ENCODE measurements at places on chromosomes 3 and 15.

DNA sequence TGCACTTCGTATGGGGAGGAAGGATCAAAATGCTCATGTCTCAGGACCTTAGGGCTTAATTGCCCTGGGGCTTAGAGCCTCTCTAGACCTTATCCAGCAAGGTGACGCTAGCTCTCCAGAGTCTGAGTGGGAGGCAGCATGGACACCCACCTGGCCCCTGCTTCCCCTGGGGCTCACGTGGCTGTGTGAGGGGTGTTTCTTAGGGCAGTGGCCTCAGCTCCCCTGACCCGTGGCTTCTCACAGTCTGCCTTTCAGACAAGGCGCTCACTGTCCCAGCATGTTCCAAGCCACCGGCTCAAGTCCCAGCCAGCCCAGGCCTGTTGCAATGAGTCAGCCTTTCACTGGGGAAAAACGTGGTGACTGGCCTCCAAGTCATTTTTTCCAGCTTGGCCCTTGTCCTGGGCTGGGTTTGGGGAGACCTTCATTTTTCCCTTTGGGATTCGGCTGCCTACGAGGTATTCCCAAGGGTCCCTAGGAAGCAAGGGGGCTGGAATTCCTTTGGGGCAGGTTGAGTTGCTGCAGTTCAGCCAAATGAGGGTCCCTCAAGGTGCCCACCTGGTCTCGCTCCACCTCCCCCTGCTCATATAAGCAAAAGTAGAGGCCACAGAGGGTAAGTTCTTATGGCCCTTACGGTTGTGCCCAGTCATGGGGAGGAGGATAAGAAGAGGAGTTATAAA is 15.7 kb downstream of the BHLHE40 start:
- DNase-seq, result peak; percentile 97

DNA sequence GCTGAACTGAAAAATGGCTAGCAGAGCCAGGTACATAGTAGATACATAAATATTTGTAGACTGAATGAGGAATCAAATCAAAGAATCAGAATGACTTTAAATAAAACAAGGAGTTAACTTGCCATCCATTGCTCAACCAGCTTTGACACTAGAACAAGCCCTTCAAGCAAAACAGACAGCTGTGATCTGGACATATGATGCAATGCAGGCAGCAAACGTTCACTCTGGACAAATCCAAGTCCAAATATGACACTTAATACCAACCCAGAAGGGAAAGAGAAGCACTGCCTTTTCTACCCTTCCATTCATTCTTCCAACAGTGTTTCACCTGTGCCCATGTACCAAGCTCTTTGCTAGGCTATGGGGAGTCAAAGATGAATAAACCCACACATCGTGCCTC is 4.5 kb downstream of the THRB start:
- no peak for DNase-seq

DNA sequence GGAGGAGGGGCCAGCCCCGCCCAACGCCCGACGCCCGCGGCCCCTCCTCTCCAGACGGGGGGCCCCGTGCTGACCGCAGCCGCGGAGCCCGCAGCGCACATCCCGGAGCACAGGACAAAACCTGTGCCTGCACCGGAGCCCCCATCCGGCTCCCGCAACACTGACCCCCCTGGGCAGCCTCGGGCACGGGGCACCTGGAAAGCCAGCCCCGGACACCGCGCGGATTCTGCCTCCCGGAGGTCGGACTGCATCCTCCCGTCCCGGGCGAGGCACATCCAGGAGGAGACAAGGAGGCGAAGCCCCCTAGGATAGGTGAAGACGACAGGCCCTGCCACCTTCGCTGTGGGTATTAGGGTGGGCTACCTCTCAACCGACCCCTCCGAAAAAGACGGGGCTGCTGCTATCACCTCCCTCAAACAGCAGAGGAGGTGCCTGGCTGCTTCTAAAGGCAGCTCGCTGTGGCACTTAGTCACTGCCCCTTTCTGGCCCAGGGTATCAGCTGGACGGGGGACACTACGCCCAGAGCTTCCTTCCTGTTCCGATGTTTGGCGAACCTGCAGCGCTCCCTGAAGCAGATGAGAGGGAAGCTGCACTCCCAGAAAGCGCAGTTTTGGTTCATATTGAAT is 10.6 kb downstream of the XXYLT1 start:
- DNase-seq, result peak; percentile 78

DNA sequence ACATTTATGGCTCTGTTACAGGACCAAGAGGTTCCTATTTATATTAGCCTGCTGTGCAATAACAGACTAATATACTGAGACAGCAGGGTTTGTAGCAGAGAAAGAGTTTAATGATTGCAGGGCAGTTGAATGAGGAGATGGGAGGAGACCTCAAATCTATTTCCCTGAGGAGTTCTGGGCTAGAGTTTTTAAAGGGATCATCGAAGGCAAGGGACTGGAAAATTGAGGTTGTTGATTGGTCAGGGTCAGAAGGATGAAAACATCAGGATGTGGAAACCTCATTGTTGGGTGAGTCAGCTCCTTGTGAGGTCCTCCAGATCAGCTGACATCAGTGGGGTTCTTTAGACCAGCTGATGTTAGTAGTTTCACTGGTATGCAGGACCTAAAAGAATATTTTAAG is 60.6 kb upstream of the GOLGA8B start:
- no peak for DNase-seq

- no peak for DNase-seq
Measured at GRCh38 chr15:99568625-99569352, 3.0 kb downstream of the MEF2A start.

DNA sequence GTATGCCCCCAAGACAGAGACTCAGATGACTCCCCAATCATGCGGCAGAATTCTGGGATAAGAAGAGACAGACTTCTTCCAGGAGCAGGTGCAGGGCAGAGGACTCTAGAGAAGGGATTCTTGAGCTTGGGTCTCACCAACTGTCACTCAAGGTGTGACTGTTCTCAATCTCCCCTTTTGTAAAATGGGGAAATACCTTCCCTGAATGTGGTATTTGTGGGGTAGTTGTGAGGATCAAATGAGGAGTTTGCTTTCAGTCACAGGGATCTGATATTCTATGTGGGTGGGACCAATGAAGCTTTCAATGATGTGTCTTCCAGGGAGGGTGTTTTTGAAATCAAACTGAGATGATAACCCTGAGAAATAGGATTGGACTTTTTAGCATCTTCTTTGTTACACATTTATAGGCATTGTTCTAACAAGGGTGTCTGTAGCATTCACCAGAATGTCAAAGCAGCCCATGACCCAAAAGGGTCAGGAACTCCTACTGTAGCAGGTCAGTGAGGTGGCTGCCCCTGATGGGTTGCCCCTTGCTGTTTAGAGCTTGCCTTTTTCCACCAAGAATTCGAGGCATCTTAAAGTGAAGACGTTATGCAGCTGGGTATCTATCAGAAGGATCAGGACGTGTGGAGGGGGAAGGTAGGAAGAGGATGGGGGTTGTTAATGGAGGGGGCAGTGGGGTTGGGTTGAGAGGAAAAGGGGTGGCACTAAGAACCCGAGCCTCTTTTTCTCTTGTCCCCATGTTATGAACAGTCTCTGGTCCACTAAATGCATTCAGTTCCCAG is 28.8 kb downstream of the UMPS start:
- no peak for DNase-seq

GRCh38 chr15:90187257-90187868 is 13.8 kb upstream of the SEMA4B start:
- DNase-seq, result no peak

DNA sequence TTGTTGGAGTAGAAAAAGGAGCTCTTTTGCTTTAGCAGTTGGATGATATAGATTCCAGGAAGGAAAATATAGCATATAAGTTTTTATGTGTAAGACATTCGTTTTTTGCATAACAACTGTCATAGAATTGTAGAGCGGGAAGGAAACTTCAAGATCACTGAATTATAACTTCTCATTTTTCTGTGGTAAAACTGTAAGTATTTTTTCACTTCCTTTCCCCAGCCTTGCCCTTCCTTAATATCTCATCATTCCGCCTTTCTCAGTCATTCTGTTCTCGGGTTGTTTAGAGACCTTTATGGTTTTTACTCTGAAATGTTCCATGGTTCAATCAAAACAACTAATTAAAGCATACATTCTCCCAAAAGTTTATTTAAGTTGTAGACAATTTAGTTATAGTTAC is 1.1 kb downstream of the EAF2 start:
- no peak for DNase-seq

- no peak for DNase-seq
Measured at GRCh38 chr3:127796045-127796830, 26.1 kb downstream of the MGLL start.

DNA sequence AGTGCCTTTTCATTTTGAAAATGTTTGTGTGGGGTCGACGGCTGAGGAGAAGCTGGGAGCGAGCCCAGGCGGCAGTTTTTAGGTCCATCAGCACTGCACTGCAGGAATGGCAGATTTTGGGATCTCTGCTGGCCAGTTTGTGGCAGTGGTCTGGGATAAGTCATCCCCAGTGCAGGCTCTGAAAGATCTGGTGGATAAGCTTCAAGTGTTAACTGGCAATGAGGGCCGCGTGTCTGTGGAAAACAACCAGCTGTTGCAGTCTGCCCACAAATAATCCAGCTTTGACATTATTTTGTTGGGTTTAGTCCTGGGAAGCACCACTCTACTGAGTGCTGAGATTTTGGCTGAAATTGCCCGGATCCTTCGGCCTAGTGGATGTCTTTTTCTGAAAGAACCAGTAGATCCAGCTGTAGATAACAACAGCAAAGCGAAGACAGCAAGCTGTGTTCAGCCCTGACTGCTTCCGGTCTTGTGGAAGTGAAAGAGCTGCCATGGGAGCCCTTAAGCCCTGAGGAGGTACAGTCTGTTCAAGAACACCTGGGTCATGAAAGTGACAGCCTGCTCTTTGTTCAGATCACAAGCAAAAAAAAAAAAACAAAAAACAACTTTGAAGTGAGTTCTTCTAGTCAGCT is 13.1 kb upstream of the ANP32A start:
- no peak for DNase-seq

DNA sequence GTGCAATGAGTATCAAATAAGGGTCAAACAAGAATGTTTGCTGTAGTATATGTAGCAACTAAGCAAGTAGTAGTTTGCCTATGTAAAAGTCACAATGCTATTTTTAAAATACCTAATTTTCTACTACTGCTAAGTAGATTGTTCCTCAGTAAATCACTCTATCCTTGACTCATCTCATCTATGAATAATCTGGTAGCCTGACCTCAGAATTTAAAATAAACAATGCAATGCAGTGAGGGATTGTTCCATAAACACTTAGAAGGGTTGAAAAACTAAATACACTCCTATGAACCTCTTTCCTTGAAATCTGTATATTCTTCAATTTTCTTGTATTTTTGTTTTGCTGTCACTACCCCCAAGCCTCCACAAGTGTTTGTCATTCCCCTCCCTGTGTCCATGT is 253.3 kb downstream of the TBC1D5 start:
- no peak for DNase-seq

- no peak for DNase-seq
Measured at GRCh38 chr3:71857956-71858355, 73.0 kb upstream of the PROK2 start.

DNA sequence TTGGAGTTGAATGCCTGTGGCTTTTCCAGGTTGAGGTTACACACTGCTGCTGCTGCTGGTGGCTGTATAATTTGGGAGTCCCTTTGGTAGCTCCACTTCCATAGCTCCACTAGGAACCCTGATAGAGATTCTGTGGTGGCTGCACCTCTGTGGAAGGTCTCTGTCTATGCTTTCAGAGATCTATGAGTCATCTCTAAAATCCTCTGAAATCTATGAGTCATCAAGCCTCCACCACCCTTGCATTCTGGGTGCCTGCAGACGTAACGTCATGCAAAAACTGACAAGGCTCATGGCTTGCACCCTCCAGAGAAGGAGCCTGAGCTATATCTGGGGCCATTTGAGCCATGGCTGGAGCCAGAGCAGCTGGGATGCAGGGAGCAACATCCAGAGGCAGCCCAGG is 1037.0 kb upstream of the CFAP20DC start:
- DNase-seq, result peak; percentile 66

GRCh38 chr3:74676-75243 is 121.8 kb upstream of the CHL1 start:
- no peak for DNase-seq

GRCh38 chr15:86164232-86164898 is 84.7 kb downstream of the AGBL1 start:
- peak; percentile 80 for DNase-seq

DNA sequence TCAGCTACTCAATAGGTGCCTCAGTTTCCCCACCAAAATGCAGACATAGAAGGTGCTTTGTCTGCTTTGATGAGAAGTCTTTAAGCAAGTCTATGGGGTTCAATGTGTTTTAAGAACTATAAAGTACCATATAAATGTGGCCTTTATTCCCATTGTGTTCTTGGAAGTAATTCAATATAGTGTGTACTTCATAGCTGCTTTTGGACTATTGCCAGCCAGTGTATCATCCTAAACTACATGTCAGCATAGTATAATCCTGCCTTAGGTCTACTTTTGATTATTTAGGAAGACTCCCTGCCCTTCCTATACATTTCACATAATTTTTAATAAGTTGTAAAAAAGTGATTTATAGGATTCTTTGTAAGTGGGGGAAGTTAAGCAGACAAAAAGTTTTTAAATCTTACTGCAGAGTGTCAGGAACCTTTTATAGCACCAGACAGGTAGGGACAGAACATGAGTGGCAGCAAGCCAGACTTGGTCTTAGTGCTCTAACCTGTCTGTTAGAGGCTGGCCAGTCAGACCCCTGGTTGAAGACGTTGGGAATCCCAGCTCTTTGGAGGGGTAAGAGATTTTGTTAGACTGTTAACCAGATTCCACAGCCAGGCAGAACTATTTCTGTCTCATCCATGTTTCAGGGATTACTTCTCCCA is 48.4 kb downstream of the MLH1 start:
- no peak for DNase-seq

DNA sequence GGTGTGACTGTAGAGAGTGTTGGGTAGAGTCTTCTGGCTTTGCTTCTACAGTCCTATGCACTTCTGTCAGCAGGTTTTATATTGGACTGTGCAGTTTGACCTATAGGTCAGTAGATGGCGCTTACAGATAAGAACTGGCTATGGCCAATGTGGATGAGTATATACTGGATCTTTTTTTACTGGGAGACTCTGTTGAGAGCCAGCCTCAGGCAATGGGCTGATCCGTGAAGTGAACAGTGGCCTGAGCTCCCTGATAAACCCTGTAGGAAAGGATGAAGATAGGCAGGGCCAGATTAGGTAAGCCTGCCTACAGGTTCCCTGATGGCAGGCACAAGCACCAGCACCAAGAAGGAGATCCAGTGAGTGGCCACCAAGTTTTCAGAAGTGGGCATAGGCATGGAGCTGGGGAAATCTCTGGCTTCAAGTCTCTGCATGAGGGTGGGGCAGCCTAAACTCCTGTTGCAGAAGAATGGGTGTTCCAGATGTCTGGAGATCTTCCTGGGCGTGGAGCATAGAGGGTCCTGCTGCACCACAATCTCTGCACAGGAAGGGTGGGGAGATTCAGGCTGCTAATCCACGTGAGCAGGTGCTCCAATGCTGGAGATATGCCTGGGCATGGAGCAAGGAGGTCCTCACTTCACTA is 326.0 kb upstream of the SGO1 start:
- peak; percentile 84 for DNase-seq

- DNase-seq, result no peak
Measured at GRCh38 chr15:50257924-50258323, 7.6 kb downstream of the HDC start.
